ENCODE measurements at places on chromosomes 1 and 21. TPM values are rescaled to one million over a fixed set of nuclear protein-coding genes. Genes with fewer than 3 reads are reported as not detected.

DNA sequence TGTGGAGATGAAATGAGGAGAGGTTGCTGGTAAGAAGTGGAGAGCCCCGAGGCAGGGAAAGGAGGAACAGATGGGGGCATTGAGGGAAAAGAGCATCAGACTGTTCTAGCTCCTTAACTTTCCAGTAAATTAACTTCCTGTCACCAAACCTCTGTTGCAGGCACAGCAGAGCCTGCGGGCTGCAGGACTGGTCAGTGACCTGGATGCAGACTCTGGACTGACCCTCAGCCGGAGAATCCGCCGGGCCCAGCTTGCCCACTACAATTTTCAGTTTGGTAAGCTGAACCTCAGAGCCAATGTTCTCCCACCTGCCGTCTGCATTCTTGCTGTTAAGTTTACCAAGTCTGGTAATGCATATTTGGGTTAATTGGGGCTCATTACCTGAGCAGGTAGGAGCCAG lies 2.5 kb upstream of the ECM1 start:
- no peak for DNase-seq

Gene LRRC53
- total RNA-seq, result not detected

- no peak for DNase-seq
Measured at GRCh38 chr1:98471633-98472032, 189.9 kb upstream of the SNX7 start.

GRCh38 chr1:209618291-209618690 lies 33.9 kb downstream of the LAMB3 start:
- DNase-seq, result no peak

GRCh38 chr21:34205811-34206571 lies 132.6 kb downstream of the MRPS6 start:
- no peak for DNase-seq

DNA sequence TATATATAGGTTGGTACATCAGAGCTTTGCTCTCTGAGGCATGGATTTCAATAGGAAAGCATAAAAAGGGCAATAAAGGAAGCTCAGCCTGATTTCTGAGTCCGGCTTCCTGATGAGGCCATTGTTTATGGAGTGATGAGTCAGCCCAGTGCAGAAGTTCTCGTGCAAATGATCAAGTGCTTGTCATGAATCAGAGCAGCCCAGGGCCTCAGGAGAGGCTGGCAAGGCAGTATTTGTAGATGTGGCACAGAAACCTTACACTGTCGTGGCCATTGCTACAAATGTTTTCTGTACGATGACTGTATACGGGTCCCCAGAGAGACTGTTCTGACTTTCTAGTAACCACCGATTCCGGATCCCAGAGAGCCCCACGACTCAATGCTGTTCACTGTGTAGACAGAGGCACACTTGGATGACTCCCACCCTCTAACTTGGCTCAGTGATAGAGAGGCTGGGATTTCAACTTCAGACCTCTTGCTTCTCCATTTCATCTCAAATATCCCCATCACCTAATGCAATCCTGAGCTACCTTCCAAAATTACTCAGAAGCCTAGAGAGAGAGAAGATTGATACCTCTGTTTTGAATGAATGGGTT lies 26.8 kb downstream of the UMODL1 start:
- DNase-seq, result peak; percentile 59

DNA sequence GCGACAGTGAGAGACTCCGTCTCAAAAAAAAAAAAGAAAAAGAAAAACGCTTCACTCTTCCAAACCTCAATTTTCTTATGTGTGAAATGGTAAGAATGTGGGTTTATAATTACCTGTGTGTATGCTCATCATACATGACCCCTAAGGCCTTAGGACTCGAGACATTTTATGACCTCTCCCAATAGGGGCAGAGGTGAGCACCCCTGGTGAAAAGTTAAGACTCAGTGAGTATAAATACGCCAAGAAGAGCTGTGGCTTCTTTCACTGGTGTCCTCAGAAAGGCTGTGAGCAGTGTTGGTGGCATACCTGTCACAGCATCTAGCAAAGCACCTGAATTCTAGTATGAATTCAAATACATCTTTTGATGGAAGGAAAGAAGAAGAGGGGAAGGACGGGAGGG lies 7.8 kb upstream of the FCMR start:
- DNase-seq, result no peak

All from Calu3 (cell line).